ENCODE measurements at places on chromosomes 12 and 14.

GRCh38 chr12:121676190-121676589 lies 6.7 kb upstream of the MORN3 start:
- no peak for DNase-seq

DNA sequence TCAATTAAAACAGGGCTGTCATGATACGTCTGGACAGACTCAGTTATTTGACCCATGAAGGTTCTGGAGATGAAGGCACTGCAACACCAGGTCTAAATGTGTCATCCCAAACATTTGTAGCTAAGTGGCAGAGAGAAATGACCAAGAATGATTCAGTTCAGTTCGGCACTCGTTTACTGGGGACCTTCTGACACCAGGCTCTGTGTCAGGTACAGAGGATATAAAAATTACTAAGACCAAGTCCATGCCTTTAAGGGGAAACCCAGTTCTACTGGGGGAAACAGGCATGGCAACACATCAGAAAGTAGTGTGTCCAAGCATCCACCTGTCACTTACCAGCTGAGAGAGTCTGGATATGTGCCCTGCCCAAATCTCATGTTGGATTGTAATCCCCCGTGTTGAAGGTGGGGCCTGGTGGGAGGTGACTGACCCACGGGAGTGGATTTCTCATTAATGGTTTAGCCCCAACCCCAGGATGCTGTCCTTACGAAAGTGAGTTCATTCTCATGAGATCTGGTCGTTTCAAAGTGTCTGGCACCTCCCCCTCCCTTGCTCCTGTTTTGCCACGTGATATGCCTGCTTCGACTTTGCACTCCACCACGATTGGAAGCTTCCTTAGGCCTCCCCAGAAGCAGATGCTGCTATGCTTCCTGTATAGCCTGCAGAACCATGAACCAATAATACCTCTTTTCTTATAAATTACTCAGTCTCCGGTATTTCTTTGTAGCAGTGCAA lies 41.9 kb upstream of the BCL2L14 start:
- no peak for DNase-seq

DNA sequence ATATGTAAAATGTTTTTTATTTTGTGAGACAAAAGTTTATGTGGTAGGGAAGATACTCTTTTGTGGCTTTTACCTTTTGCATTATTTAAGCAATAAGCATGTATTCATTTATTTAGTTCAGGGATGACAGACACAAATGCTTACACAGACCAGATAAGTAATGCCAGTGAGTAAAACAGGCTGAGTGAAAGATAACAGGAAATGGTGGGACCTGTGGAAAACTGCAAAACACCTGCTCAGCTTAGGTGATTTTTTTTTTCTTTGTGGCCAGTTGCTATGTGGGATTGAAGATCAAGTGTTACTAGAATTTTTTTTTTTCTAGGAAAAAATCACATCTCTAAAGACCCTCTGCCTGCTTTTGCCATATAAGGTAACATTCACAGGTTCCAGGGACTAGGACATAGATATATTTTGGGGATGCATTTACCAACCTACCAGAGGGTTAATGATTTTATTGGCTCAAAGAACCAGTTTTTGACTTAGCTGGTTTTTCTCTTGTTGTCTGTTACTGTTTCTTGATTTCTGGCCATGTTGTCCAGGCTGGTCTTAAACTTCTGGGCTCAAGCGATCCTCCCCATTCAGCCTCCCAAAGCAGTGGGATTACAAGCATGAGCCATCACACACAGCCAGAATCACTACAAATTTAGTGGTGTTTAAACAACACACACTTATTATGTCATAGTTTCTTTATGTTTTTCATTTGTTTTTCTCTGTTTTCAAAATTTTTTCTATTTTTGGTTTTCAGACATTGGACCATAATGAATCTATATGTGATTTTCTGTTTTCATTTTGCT lies 9.8 kb downstream of the PSMA6 start:
- no peak for DNase-seq

GRCh38 chr12:113748707-113749432 lies 217.3 kb downstream of the RBM19 start:
- no peak for DNase-seq

DNA sequence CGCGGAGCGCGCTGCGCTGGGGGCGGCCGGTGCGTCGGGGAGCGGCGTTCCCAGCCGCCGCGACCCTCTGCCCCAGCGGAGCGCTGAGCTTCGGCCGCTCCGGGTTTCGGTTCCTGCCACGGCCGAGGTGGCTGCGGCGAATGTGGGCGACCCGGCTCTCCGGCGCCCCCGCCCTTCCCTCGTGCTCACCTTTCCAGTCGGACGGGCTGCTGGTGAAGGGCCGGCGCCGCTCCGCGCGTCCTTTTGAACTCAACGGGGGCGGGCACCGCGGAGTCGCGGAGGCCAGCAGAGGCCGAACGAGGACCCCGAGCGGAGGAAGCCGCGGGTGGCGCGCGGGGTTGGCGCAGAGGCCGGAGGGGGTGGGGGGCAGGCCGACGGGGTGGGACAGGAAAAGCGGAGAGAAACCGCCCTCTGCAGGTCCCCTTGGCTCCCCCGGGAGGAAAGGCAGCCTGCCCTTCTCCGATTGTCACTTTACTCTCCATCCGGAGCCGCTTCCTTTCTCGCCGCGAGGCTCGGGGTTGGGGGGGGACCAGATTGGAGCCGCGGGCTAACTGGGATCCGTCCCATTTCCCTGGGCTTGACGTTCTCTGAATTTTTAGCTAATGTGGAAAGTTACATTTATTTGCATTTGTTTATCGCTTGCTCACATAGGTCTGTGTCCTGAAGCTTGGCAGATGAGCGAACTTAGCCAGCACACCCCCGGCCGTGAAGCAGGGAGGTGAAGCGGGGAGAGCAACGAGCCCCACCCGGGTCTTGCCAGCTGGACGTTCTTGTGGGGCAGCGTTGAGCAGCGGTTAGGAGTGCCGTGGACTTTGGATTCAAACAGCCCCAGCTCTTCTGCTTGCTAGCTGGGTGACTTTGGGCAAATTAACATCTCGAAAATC lies at the start of gene SMAGP:
SMAGP (minus strand) TSS at position 349 of the 884 bp plus-strand sequence. CDS start 1,137 bp downstream, outside the sequence.
- no peak for DNase-seq

DNA sequence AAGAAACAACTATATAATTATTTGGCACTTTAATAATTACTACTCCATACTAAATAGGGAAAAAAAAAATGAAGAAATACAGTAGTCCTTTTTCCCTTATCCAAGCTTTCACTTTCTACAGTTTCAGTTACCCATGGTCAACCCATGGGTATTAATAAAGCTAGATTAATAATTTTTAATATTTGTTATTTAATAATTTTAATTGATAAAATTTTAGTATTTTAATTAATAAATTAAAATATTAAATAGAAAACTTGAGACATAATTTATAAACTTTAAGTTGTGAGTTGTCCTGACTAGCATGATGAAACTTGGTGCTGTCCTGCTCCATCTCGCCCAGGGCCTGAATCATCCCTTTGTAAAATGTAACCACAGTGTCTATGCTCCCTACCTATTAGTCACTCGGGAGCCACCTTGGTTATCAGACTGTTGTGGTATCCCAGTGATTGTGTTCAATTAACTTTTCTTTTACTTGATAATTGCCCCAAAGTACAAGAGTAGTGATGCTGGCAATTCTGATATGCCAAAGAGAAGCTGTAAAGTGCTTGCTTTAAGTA lies 71.8 kb downstream of the PAWR start:
- DNase-seq, result no peak

DNA sequence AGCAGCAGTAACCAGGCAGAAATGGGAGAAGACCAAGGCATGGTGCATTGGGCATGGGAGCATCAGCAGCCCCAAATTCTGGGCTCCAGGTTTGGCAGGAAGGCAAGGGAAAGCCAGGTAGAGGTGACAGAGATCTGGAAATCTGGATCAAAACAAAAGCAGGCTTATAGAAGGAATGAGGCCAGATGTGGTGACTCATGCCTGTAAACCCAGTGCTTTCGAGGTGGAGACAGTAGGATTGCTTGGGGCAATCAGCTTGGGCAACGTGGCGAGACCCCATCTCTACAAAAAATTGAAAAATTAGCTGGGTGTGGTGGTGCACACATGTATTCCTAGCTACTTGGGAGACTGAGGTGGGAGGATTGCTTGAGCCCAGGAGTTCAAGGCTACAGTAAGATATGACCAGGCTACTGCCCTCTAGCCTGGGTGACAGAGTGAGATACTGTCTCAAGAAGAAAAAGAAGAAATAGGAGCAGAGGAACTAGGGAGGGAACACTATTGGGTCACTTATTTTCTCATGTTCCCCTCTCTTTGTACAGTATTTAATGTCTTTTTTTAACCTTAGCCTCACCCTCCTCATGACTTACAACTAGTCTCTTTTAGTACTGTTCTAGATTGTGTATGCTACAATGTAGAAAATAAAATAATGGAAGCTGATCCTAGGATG lies 25.1 kb downstream of the SLC4A8 start:
- no peak for DNase-seq

- no peak for DNase-seq
These were observed 64.9 kb downstream of the FBXO34 start for GRCh38 chr14:55336162-55336561.

DNA sequence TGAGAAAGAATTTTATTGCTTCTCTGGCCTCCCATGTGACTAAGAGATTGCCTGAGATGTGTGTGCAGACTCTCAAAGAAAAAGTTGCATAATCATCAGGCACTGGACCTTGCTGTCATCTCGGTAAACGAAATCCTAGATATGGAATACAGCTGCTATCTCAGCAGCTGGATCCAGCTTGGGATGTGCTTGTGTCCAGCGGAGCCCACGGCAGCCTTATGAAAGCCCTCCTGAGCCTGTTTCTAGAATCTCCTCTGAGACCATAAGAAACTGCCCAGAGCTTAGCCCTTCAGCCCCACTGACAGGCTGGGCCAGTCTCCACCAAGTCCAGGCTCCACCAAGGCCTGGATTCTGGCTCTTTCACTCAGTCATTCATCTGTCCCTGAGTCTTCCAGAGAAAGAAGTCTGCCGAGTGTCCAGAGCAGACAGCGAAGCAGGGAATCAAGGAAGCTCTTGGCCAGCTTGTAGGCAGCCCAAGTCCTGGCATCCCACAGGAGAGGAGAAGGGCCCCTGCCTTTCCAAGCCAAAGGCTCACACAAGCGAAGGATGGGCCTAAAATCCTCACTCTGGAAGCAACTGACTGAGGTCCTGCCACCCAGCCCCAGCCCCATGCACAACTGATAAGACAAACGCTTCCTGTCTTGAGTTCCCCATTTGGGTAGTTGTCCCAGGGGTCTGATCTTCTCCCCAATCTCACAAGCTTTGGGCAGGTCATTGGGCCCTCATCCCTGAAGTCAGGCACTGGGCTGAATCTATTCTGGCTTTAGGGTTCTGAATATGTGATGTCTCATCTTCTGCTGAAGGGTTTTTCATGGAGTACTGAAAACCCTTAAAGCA lies 97.8 kb downstream of the SEC23A start:
- no peak for DNase-seq

GRCh38 chr12:110344657-110345056 lies 58.9 kb downstream of the ANAPC7 start:
- DNase-seq, result no peak

- DNase-seq, result no peak
These were observed 64.2 kb downstream of the DNAI7 start for GRCh38 chr12:25130741-25131188.

DNA sequence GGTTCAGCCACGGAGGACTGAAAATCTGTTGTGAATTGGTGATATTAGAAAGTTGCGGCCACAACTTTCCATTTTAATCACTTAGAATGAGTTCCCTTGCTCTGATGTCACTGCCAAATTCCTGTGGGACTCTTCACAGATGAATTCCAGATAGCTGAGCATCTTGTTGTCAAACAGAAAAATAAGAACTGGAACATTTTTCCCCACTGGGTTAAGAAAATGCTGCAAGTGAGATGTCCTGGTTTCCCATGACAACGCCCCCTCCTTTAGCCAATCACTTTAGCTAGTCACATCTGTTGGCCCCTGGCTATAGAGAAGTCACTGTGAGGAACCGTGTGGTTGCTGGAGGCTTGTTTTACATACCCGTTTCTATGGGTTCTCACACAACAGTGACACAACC lies 135.9 kb downstream of the KTN1 start:
- DNase-seq, result no peak

All from hippocampal formation (tissue), 2 donors.